ENCODE measurements at places on chromosomes 16 and 17.

GRCh38 chr16:11715246-11715947 is 27.3 kb downstream of the TXNDC11 start:
- no peak overlapping the region for H3K4me3 ChIP-seq
- no peaks in the 10 kb centered on the region for H3K27me3 ChIP-seq
- H3K27ac ChIP-seq, result no peak overlapping the region
- H3K4me1 ChIP-seq, result no peaks in the 10 kb centered on the region
- DNase-seq, result no peak

DNA sequence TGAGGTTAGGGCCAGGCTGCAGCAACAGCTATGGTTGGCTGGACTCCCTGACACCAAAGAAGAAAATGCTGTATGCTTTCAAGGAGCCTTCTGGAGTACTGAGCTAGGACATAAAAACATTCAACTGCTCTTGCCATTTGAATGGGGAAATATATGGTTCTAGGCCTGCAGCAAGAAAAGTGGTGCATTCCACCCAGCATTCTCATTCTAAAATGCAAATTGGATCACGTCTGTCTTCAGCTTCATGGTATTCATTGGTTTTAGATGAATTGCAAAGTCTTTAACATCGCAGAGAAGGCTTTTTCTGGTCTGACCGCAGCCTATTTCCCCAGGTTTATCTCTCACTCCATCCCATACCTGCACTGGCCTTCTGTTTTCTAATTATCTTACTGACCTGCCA is 27.1 kb upstream of the SOX9 start:
- H3K36me3 ChIP-seq, result no peaks in the 10 kb centered on the region
- H3K27me3 ChIP-seq, result no peaks in the 10 kb centered on the region
- H3K4me1 ChIP-seq, result peaks cover 10% of the 10 kb centered on the region
- no peak overlapping the region for H3K27ac ChIP-seq
- H3K4me3 ChIP-seq, result no peak overlapping the region

- no peaks in the 10 kb centered on the region for H3K27me3 ChIP-seq
- no peak for DNase-seq
- no peak overlapping the region for H3K4me3 ChIP-seq
- H3K4me1 ChIP-seq, result no peaks in the 10 kb centered on the region
These were observed 24.3 kb upstream of the TMEM220 start for GRCh38 chr17:10754109-10754508.

GRCh38 chr16:4661661-4662060 is 31.7 kb upstream of the NUDT16L1 start:
- peaks cover 15% of the 10 kb centered on the region for H3K4me1 ChIP-seq
- no peak overlapping the region for H3K4me3 ChIP-seq
- no peaks in the 10 kb centered on the region for H3K27me3 ChIP-seq
- H3K36me3 ChIP-seq, result peaks cover 17% of the 10 kb centered on the region
- DNase-seq, result no peak
- no peak overlapping the region for H3K27ac ChIP-seq

DNA sequence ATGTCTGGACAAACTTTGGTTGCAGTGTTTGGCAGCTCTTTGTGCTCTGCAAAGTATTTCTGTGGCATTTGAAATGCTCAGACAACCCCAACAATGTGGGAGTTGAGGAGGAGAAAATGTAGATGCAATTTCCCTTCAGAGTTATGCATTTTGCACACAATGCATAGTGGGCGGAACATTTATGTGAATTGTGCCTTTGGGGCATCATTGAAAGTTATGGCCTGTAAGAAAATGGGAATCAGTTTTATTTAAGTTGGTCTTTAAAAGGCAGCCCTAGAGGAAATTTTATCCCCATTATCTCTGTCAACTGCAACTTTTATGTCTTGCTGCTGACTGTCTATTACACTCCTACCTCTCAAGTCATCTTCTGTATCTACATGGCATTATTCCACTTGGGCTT is 176.2 kb downstream of the MAP2K6 start:
- H3K27ac ChIP-seq, result no peak overlapping the region
- no peaks in the 10 kb centered on the region for H3K27me3 ChIP-seq
- DNase-seq, result no peak
- H3K4me3 ChIP-seq, result no peak overlapping the region
- H3K4me1 ChIP-seq, result no peaks in the 10 kb centered on the region

GRCh38 chr17:80035687-80035936 is at the start of gene TBC1D16:
Gene TBC1D16, minus strand, starts transcription at chr17:80035872. Its CDS starts 22,325 bp downstream, at chr17:80013547.
- no peak for DNase-seq
- peak within 1 kb of the TSS; percentile 25 for H3K27ac ChIP-seq
- H3K27me3 ChIP-seq, result no peaks in the 10 kb centered on the region
- peak within 1 kb of the TSS; percentile 64 for H3K4me3 ChIP-seq

DNA sequence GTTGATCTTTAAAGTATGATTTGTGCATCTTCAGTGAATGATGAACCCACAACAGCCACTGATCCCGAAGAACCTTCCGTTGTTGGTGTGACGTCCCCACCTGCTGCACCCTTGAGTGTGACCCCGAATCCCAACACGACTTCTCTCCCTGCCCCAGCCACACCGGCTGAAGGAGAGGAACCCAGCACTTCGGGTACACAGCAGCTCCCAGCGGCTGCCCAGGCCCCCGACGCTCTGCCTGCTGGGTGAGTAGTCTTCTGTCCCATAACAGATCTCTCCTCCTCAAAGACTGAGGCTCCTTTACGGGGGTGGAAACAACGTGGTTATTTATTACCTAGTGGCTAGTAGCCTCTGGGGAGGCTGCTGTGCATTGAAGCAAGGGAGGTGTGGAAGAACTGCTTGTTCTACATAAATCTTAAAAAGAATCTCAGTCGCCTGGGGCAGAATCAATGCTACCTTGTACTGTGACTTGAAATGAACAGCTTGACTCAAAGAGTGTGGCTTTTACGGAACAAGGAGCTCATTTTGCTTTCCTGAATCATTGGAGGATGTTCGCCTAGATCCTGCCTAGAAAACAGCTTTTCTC is 63.0 kb upstream of the CLEC18A start:
- H3K36me3 ChIP-seq, result peaks cover 3% of the 10 kb centered on the region
- no peak overlapping the region for H3K27ac ChIP-seq
- no peaks in the 10 kb centered on the region for H3K27me3 ChIP-seq
- no peak overlapping the region for H3K4me3 ChIP-seq

GRCh38 chr16:51155820-51156806 is 5.0 kb upstream of the SALL1 start:
- H3K27me3 ChIP-seq, result peaks cover 83% of the 10 kb centered on the region
- H3K27ac ChIP-seq, result no peak overlapping the region
- no peak for DNase-seq
- H3K36me3 ChIP-seq, result no peaks in the 10 kb centered on the region

- no peak overlapping the region for H3K27ac ChIP-seq
- H3K27me3 ChIP-seq, result no peaks in the 10 kb centered on the region
- H3K36me3 ChIP-seq, result peaks cover 77% of the 10 kb centered on the region
- no peaks in the 10 kb centered on the region for H3K4me1 ChIP-seq
- H3K4me3 ChIP-seq, result no peak overlapping the region
These were observed 8.8 kb downstream of the XYLT2 start for GRCh38 chr17:50354776-50355175.

DNA sequence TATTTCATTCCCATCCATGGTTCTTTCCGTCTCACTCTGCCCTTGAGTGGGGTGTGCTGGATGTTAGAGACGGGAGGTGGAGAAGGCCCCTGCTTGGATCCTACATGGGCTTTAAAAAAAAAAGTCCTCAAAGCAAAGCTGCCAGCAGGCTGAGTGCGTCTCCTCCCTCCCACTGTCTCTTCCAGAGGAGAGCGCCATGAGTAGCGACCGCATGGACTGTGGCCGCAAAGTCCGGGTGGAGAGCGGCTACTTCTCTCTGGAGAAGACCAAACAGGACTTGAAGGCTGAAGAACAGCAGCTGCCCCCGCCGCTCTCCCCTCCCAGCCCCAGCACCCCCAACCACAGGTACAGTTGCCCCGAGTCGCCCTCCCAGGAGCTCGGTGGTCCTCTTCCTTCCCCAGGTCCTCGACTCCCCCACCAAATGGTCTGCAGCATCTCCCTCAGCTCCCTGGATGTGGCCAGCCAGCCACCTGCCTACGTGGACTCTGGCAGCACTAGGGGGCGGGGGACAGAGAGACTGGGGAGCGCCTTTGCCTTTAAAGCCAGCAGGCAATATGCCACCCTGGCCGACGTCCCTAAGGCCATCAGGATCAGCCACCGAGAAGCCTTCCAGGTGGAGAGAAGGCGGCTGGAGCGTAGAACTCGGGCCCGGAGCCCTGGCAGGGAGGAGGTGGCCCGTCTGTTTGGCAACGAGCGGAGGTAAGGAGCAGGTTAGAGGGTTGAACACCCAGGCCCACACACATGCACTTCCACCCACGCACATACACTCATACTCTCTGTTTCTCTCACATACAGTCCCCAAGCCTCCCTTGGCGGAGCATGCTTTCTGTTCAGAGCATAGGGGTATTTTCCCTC is 68.2 kb downstream of the PLD6 start:
- H3K27ac ChIP-seq, result no peak overlapping the region
- H3K4me1 ChIP-seq, result no peaks in the 10 kb centered on the region
- no peak for DNase-seq

GRCh38 chr17:39530513-39530912 is 69.2 kb downstream of the CDK12 start:
- no peak overlapping the region for H3K27ac ChIP-seq
- peaks cover 11% of the 10 kb centered on the region for H3K4me1 ChIP-seq
- H3K36me3 ChIP-seq, result peaks cover 67% of the 10 kb centered on the region
- H3K27me3 ChIP-seq, result no peaks in the 10 kb centered on the region

- H3K27me3 ChIP-seq, result no peaks in the 10 kb centered on the region
- DNase-seq, result no peak
- H3K36me3 ChIP-seq, result peaks cover 58% of the 10 kb centered on the region
- H3K4me3 ChIP-seq, result no peak overlapping the region
- no peak overlapping the region for H3K27ac ChIP-seq
These were observed 224.9 kb downstream of the TANC2 start for GRCh38 chr17:63190821-63191370.

- H3K4me1 ChIP-seq, result no peaks in the 10 kb centered on the region
- DNase-seq, result no peak
- H3K27ac ChIP-seq, result no peak overlapping the region
- H3K4me3 ChIP-seq, result no peak overlapping the region
These were observed 5.4 kb upstream of the AANAT start for GRCh38 chr17:76461765-76462555.

DNA sequence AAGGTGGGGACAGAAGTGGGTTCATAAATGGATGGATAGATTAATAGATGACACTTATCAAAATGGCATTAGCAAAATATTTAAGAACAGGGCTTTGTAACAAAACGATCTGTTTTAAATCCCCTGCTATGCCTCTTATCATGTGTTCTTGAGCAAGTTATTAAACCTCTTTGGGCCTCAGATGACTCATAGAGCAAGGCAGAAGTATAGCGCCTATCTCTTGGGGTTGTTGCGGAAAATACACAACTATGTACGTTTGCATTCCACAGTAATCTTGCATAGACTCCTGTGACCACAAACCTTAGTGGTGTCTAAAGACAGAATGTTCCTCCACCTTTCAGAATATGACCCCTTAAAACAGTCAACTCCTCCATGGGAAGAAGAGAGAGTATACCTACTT is 116.8 kb downstream of the CDYL2 start:
- H3K4me3 ChIP-seq, result no peak overlapping the region
- no peaks in the 10 kb centered on the region for H3K4me1 ChIP-seq
- DNase-seq, result no peak
- H3K36me3 ChIP-seq, result no peaks in the 10 kb centered on the region

- no peaks in the 10 kb centered on the region for H3K4me1 ChIP-seq
- DNase-seq, result no peak
- no peaks in the 10 kb centered on the region for H3K36me3 ChIP-seq
- H3K27ac ChIP-seq, result no peak overlapping the region
- H3K4me3 ChIP-seq, result no peak overlapping the region
- no peaks in the 10 kb centered on the region for H3K27me3 ChIP-seq
These were observed 229.0 kb upstream of the NLRP1 start for GRCh38 chr17:5813357-5813756.

DNA sequence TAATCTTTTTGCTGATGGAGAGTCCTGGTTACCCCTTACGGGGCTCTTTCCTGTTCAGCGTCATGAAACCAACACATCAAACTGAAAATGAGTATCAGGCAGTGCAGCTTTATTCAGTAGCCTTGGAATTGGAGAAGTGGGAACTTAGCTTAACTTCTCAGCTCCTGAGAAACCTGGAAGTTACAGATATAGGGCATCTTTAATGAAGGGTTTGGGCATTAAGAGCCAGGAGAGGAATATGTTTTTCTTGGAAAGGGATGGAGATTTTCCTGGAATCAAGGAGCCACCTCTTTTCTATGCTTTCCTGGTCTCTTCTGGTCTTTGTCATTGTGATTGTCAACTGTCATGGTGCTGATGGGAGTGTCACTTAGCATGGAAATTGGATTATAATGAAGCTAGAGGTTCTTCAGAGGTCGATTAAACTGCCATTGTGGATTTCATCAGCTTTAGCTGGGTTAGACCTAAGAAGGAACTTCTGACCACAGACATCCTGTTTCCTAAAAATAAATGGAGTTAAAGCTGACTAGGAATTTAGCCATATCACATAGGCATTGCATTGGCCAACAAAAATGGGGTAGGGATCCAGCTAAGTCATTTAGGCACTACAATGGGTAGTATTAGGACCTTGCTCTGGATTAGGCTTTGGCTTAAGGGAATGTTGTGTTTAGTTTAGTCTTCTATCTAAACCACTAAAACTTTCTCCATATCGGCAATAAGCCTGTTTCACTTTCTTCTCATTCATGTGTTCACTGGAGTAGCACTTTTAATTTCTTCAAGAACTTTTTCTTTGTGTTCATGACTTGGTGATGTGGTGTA is 186.4 kb downstream of the BCAS3 start:
- no peaks in the 10 kb centered on the region for H3K27me3 ChIP-seq
- no peak overlapping the region for H3K27ac ChIP-seq
- peaks cover 8% of the 10 kb centered on the region for H3K4me1 ChIP-seq
- H3K36me3 ChIP-seq, result no peaks in the 10 kb centered on the region
- DNase-seq, result no peak
- no peak overlapping the region for H3K4me3 ChIP-seq

GRCh38 chr16:49013727-49014080 is 267.9 kb downstream of the CBLN1 start:
- no peak overlapping the region for H3K4me3 ChIP-seq
- H3K27me3 ChIP-seq, result no peaks in the 10 kb centered on the region
- no peaks in the 10 kb centered on the region for H3K36me3 ChIP-seq
- no peaks in the 10 kb centered on the region for H3K4me1 ChIP-seq
- no peak overlapping the region for H3K27ac ChIP-seq

- H3K27ac ChIP-seq, result no peak overlapping the region
- H3K27me3 ChIP-seq, result no peaks in the 10 kb centered on the region
- no peaks in the 10 kb centered on the region for H3K36me3 ChIP-seq
- no peaks in the 10 kb centered on the region for H3K4me1 ChIP-seq
- no peak for DNase-seq
These were observed 86.6 kb upstream of the DNAH9 start for GRCh38 chr17:11511696-11512095.

DNA sequence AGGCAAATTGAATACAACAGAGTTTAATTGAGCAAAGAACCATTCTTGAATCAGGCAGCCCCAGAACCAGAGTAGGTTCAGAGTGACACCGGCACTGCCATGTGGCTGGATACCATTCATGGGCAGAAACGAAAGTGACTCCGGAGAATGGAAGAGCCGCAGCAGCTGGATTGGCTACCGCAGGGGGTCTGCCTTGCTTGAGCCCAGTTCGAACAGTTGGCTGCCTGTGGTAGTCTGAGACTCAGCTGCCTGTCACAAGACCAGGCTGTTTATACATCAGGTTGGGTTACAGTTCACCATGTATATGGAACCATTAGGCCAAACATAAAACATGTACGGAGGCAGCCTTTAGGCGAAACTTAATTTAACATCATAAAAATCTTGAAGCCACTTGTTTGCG is 205.2 kb upstream of the CHMP6 start:
- 0 out of 2 replicates have a peak, but pooled peaks cover 4% of the 10 kb centered on the region for H3K36me3 ChIP-seq
- no peak for DNase-seq
- no peak overlapping the region for H3K27ac ChIP-seq
- peaks cover 36% of the 10 kb centered on the region for H3K4me1 ChIP-seq
- H3K4me3 ChIP-seq, result no peak overlapping the region
